ENCODE measurements at places on chromosomes 2 and 18. TPM values are rescaled to one million over a fixed set of nuclear protein-coding genes. Genes with fewer than 3 reads are reported as not detected.

GRCh38 chr2:172540421-172540820, 15.5 kb upstream of the PDK1 start:
- H3K27me3 ChIP-seq, result no peaks in the 10 kb centered on the region
- H3K27ac ChIP-seq, result no peak overlapping the region
- no peak overlapping the region for H3K4me3 ChIP-seq
- no peaks in the 10 kb centered on the region for H3K4me1 ChIP-seq

SH3RF3 gene
- total RNA-seq, result 4.6 TPM

DNA sequence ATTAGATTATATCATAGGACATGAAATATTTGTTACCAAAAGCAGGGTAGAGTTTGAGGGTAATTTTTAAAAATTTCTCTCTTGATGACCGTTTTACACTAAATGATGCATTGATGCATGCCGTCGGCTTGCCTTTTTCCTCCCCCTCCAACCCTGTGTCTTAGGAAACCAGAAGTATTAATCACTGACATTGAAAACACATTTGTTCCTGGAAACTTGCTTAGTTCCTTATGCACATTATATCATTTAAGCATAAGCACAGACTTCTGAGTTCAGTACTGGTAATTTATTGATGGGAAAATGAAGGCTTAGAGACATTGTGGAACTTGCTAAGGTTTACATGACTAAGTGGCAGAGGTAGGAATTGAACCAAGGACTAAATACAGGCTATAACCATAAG, 206.3 kb upstream of the SPHKAP start:
- H3K27ac ChIP-seq, result no peak overlapping the region
- no peaks in the 10 kb centered on the region for H3K4me1 ChIP-seq
- H3K27me3 ChIP-seq, result no peaks in the 10 kb centered on the region
- H3K4me3 ChIP-seq, result no peak overlapping the region

- H3K27me3 ChIP-seq, result no peaks in the 10 kb centered on the region
- DNase-seq, result no peak
- H3K4me3 ChIP-seq, result peak overlapping the region; percentile 7
- no peak overlapping the region for H3K27ac ChIP-seq
- no peaks in the 10 kb centered on the region for H3K36me3 ChIP-seq
- peaks cover 3% of the 10 kb centered on the region for H3K4me1 ChIP-seq
These were observed 416.0 kb upstream of the HS6ST1 start for GRCh38 chr2:128734521-128735295.

GRCh38 chr2:73897240-73897583, 4.4 kb downstream of the ACTG2 start:
- no peaks in the 10 kb centered on the region for H3K27me3 ChIP-seq
- peak overlapping the region; percentile 63 for H3K27ac ChIP-seq
- no peak overlapping the region for H3K4me3 ChIP-seq
- no peak for DNase-seq
- peaks cover 6% of the 10 kb centered on the region for H3K4me1 ChIP-seq
- no peaks in the 10 kb centered on the region for H3K36me3 ChIP-seq

DNA sequence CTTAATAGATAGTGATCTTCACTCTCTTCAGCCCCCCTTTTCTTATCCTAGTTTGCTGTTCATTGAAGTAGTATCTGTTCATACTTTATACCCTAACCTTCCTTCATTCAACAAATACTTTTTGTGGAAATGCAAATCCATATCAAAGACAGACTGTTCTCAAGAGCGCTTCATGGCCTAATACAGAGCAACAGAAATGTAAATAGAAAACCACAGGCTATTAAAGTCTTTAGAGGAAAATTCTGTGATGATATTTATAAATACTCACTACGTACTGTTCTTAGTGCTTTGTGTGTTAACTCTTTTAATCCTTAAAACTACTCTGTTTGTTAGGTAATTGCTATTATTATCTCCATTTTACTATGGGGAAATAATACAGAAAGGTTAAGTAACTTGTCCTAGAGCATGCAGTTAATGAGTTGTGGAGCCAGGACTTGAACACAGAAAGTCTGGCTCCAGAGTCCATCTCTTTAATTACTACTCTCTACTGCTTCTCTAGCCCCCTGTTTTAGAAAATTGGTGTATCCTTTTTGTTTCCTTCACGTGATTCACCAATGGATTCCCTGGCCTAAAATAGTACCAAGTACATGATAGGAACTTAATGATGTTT, 2.9 kb downstream of the MDH1 start:
- peaks cover 13% of the 10 kb centered on the region for H3K4me1 ChIP-seq
- no peaks in the 10 kb centered on the region for H3K27me3 ChIP-seq
- H3K36me3 ChIP-seq, result peaks cover 24% of the 10 kb centered on the region
- no peak overlapping the region for H3K27ac ChIP-seq
- no peak overlapping the region for H3K4me3 ChIP-seq

GRCh38 chr2:241877989-241878970, 8.8 kb downstream of the RTP5 start:
- DNase-seq, result peak; percentile 75
- H3K4me1 ChIP-seq, result peaks cover 54% of the 10 kb centered on the region
- H3K36me3 ChIP-seq, result peaks cover 4% of the 10 kb centered on the region
- H3K27me3 ChIP-seq, result no peaks in the 10 kb centered on the region

- no peaks in the 10 kb centered on the region for H3K27me3 ChIP-seq
- peaks cover 16% of the 10 kb centered on the region for H3K4me1 ChIP-seq
- no peak for DNase-seq
These were observed 1.8 kb downstream of the MPV17 start for GRCh38 chr2:27320958-27321543.

- H3K4me3 ChIP-seq, result no peak overlapping the region
- DNase-seq, result no peak
- no peak overlapping the region for H3K27ac ChIP-seq
- peaks cover 3% of the 10 kb centered on the region for H3K27me3 ChIP-seq
- peaks cover 2% of the 10 kb centered on the region for H3K4me1 ChIP-seq
These were observed 87.0 kb downstream of the ALPK2 start for GRCh38 chr18:58541789-58542425.

DNA sequence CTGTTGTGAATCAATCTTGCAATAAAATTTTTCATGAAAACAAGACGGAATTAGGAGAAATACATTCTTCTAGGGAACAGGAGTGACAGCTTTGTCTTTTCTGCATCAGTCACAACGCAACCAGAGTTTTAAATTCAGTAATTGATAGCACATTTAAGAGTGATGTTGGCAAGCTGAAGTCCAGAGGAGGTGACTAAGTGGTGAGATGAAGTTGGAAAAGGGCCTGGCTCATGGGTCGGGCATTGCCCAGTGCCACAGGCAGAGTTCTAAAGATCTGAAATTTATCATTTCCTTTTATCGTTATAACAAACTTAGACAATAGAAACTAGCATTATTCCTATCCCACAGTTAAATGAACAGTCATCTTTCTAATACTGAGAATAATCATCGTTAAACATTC, 764.6 kb upstream of the ZEB2 start:
- DNase-seq, result no peak
- H3K27ac ChIP-seq, result no peak overlapping the region
- H3K4me3 ChIP-seq, result no peak overlapping the region
- H3K4me1 ChIP-seq, result no peaks in the 10 kb centered on the region
- H3K36me3 ChIP-seq, result no peaks in the 10 kb centered on the region
